Natural killer cell treated with Interleukin-12 subunit alpha and Interleukin-12 subunit beta and Interleukin-15 and Interleukin-18, amount 100 ng/mL, for 72 hours (primary cell): ENCODE measurements at places on chromosomes 4 and X.

DNA sequence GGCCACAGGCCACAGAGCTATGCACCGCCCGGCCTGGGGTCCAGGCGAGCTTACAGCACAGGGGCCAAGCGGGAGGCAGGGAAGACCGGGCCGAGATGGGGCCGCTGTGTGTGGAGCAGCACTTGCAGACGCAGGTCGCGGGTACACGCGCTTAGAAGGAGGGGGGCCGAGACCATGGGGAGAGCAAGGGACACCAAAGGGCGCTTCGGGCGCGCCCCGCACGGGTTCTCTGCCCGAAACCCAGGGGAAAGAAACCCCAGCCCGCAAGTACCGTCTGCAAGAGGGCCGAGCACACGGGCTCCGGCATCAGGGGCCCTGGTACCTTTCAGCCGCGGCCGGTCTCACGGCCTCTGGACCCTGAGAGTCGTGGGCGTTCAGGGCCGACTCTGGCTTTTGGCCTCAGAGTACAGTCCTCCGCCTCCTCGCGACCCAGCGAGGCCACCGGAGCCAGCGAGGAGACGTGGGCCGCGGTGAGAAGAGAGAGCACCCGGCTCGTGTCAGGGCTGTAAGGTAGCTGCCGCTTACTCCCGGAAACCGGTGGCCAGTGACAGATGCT is 342 bp downstream of the EOLA2 start:
- no peak for DNase-seq

- DNase-seq = no peak
Observed at GRCh38 chr4:141609243-141609642, 27.1 kb upstream of the IL15 start.

GRCh38 chr4:947491-947971 is 15.3 kb downstream of the TMEM175 start:
- peak; percentile 46 for DNase-seq

DNA sequence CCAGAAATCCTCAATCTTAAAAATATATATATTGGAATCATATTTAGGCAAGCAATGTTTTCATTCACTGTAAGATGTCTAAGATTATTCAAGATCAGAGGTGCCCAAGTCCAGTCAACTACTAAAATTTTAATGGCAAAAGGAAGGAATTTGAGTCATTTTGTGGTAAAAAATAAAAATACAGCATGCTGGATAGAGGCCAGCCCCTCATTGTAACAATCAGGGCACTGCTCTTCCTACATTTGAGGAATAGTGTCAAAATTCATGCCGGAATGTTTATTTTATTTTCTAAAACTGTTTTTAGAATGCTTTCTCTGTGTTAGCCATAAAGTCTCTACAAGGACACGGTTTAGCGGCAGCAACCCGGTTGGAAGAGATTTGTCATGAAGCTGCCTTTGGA is 49.9 kb upstream of the SRD5A3 start:
- no peak for DNase-seq

- DNase-seq = no peak
Observed at GRCh38 chr4:38896940-38897339, 29.3 kb downstream of the FAM114A1 start.

DNA sequence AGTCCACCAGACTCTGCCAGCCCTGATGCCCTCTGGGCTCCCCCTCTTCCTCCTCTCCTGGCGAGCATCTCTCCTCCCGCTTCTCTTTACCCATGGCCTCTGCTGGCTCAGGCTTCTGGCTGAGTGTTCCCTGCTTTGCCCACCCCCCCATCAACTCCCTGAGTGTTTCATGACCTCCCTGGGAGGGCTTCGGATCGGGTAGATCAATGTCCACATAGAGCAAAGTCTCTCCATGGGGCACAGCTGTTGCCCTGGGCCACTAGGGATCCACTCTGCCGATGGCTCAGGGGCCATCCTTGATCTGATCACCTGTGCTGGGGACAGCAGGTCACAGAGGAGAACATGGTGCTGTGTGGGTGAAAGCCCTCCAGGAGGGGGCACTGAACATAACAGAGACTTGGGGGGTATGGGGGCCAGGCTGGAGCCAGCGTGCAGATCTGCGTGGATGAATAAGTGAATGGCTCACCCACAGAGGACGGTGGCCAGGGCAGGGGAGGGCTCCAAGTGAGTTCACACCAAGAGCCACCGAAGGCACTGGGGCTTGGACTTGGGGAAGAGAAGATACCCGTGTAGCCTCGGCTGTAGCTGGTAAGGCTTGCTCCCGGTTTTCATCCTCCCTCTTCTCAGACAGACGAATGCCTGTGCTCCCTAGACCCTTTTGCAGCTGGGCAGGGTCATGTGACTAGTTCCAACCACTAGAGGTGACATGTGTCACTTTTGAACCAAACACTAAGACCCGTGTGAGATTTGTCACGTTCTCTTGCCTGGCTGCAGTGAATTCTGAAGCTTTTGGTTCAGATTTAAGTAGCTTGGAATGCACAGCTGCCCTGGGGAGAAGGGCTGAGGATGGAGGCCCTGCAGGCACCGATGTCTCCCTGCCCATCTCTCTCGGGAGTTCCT is 23.2 kb upstream of the AFAP1 start:
- DNase-seq = no peak
